ENCODE measurements at places on chromosomes 7 and 10. TPM values are rescaled to one million over a fixed set of nuclear protein-coding genes. Genes with fewer than 3 reads are reported as not detected.

Gene SOSTDC1
- 52.4 TPM for polyA plus RNA-seq

Gene AKR1E2
- polyA plus RNA-seq = 4.8 TPM

Gene PRSS2
- polyA plus RNA-seq = not detected

Gene GATA3
- 118 TPM for polyA plus RNA-seq

Gene NPC1L1
- polyA plus RNA-seq = 4.0 TPM

Gene LIPF
- polyA plus RNA-seq = not detected

Gene TRIM50
- polyA plus RNA-seq = 0.24 TPM

Gene SPDYE1
- polyA plus RNA-seq = 1.8 TPM

Gene TEX47
- not detected for polyA plus RNA-seq

Gene LLCFC1
- polyA plus RNA-seq = 0.40 TPM

Gene GLI3
- polyA plus RNA-seq = 16.8 TPM

Gene MRPS17
- 14.2 TPM for polyA plus RNA-seq

Gene SUN3
- polyA plus RNA-seq = 0.26 TPM

Gene SFTPA1
- not detected for polyA plus RNA-seq

Gene TMEM176A
- 109 TPM for polyA plus RNA-seq

Gene HECW1
- polyA plus RNA-seq = 8.3 TPM

Gene POLL
- 31.8 TPM for polyA plus RNA-seq

Gene GDF2
- polyA plus RNA-seq = not detected

Gene CUZD1
- polyA plus RNA-seq = 2.2 TPM

Gene SEC61G
- 170 TPM for polyA plus RNA-seq

Gene GIMAP1
- polyA plus RNA-seq = 2.5 TPM

Gene GPR26
- polyA plus RNA-seq = 0.05 TPM
